ENCODE measurements at places on chromosomes 6 and 20.
A peak's percentile ranks its signal among the peaks of the same experiment; 100 is the strongest.

DNA sequence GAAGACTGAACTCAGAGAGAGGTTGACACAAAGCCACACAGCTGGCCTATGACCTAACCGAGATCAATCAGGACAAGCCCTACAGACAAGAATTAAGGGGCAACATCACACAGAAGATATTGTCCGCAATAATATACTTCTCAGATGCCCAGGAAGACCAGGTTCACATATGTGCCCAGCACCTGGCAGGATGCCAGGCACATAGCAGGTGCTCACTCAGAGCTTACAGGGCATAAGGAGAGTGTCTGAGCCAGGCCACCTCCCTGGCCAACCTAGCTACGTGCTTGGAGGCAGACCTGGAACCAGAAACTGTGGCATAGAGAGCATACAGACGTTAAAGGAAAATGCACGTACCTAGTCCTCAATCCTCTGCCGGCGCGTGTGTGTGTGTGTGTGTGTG, 87.0 kb upstream of the LRFN2 start:
- no peak for DNase-seq

DNA sequence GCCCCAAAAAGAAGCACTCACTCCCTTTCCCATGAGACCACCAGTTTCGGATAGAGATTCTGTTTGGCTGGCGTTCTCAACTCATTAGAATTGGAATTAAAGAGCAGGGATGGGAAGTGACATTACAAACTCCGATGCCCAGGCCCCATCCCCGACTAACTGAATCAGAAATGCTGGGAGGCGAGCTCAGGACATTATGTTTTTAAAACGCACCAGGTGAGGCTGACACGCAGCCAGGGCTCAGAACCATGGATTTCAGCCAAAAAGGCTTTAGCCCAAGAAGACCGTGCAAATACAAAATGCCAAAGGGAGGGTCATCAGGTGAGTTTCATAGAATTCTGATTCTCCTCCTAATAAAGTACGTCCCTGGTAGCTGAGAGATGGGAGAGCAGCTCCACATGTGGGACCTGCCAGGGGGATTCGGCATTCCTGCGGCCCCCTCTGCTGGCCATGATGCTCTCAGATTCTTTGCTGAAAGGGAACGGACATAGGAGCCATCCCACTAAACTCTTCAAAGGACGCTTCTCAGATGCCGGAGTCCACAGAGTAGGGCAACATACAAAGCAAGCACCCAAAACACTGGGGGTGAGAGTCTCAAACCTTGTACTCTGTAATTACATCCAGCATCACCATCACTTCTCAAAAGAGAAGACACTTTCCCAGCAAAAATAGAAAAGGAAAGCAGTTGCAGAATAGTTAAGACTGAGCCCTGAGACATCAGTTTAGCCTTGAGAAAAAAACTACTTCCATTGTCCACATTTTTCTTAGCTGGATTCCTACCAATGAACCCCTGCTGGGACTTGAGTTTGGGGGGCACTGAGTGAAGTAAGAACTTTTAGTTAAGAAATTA, 205.2 kb downstream of the BMP7 start:
- peak; percentile 5 for DNase-seq

- DNase-seq: peak; percentile 49
Measured at GRCh38 chr6:113671421-113671820, 185.7 kb upstream of the MARCKS start.

DNA sequence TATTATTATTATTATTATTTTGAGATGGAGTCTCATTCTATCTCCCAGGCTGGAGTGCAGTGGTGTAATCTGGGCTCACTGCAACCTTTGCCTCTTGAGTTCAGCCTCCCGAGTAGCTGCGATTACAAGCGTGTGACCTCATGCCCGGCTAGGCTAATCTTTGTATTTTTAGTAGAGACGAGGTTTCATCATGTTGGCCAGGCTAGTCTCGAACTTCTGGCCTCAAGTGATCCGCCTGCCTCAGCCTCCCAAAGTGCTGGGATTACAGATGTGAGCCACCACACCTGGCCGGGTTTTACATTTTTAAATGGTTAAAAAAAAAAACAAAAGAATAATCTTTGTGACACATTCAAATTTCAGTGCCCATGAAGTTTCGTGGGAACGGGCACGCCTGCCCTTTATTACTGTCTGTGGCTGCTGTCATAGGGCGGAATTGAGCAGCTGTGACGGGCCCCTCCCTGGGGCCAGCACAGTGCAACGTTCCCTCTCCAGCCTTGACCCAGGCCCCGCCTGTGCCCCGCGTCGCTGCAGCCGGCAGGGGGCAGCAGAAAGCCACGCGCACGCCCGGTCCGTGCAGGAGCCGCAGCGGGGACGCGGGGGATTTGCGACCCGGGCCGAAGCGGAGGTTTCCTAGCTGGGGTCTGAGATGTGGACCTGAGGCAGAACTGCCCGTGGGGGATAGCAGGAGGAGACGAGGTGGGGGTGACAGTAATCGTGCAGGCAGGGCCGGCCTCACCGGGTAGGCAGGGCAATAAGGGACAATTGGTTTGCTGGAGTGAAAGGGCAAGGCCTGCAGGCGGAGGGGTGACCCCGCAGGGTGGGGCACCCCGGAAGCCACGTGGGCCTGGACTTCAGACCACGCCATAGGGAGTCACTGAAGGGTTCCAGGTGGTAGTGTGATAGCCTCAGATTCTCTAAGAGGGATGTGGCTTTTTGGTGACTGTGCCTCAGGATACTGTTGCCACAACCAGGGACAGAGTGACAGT, 54.3 kb downstream of the SYTL3 start:
- peak; percentile 91 for DNase-seq

- DNase-seq: peak; percentile 27
Measured at GRCh38 chr6:3233904-3234303, 6.5 kb upstream of the TUBB2B start.

- DNase-seq: no peak
Measured at GRCh38 chr6:51060262-51060762, 241.6 kb downstream of the TFAP2B start.

- no peak for DNase-seq
Measured at GRCh38 chr6:100093405-100093804, 99.4 kb upstream of the MCHR2 start.

DNA sequence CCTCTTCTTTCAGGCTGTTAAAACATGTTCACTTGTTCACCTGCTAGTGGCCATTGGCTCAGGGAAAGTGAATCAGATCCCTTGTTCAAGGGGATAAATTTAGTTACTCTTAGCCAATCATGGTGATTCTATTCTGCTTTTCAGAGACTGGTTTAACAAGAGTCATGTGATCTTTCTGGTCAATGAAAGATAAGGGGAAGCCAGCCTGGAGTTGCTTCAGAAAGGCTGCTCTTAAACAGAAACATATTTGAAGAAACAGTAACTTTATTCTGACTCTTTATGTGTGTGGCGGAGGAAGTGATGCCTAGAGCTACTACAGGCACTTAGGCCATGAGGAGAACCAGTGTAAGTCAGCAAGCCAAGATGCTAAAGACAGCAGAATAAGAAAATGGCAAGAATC, 28.1 kb upstream of the AHI1 start:
- peak; percentile 93 for DNase-seq

DNA sequence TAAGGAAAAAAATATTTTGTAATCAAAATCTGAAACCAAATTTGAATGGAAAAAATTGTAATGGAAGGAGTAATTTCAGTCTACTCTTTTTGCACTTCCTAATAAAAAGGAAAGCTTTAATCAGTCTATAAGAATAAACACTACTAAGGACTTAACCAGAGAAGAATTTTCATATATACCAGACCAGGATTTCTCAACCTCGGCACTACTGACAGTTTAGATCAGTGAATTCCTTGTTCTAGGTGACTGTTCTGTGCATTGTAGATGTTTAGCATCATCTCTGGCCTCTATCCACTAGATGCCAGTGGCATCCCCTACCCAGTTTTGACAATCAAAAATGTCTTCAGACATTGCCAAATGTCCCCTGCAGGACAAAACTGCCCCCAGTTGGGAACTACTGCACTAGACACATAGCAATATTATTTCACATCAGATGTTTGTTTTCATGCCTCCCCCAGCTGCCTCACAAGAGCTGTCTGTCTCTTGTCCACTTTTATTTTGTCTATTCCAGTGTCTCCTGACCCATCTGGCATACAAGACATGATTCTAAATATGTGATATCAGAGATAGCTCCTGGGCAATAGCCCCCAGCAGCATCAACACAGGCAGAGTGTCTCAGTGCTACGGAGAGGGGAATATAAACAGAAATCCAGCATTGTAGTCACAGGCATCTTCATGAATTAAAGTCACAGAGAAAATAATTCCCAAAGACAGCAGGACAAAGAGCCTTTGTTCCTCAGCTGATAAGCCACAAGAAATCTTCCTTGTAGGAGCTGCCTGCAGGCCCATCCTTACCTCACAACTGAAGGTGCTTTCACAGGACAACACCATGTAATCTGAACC, 27.0 kb downstream of the DNAAF9 start:
- no peak for DNase-seq

DNA sequence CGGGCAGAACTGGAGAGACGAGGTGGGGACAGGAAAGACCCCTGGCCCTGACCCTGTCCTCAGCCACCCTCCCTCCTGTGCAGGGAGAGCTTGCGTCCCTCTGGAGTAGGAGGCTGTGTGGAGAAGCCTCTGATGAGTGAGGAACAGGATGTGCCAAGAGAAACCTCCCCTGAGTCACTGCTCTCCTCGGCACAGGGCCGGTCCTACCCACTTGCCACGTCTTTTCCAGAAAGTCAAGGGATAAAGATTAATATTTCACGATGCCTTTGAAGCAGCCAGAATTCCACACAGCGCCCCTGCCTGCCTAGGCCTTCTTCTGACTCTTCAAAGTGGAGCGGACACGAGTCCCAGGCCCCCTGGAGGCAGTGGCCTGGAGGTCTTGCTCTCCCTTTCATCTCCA, 34.9 kb upstream of the THBS2 start:
- no peak for DNase-seq

Data from OCI-M1 (cell line).